GF-D8 (cell line): ENCODE measurements at places on chromosomes 2 and 18.

DNA sequence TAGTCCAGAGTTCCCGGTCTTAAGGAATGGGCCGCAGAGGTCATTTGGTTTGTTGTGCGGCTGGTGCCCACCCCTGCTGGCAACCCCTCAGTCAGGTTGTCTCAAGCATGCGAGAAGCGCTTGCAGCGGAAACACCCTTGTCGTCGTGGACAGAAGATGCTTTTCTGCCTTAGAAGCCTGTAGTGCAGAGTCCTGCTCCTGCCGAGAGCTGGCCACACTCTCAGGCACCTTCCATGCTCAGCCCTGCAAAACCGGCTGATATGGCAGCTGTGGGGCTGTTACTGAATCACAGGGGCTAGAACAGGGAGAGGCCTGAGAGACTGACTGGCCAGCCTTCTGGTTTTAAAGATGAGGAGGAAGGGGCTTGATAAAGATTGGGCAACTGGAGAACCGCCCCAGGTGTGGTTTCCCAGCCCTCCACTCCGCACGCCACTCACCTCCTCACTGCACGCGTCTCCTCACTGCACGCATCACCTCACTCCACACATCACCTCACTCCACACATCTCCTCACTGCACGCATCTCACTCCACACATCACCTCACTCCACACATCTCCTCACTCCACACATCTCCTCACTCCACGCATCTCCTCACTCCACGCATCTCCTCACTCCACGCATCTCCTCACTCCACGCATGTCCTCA lies 103.6 kb downstream of the USP40 start:
- no peak for DNase-seq

DNA sequence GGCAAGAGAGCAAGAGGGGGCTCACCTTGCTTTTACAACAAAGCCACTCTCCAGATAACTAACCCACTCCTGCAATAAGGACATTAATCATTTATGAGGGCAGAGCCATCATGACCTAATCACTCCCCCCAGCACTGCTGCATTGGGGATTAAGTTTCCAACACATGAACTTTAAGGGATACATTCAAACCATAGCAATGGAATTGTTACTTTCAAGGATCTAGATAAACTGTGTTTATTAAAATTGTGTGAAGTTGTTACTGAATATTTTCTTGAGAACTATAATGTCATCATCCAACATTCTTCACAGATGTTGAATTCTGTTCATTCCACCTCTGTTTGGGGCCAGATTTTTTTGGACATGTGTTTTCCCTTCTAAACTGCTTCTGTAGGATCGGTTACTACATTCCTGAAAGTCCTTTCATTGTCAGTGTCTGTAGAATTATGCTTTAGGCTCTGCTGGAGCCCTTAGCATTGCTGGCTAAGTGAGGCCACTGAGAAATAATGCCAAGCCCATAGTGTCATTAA lies 50.4 kb downstream of the SPATS2L start:
- no peak for DNase-seq

DNA sequence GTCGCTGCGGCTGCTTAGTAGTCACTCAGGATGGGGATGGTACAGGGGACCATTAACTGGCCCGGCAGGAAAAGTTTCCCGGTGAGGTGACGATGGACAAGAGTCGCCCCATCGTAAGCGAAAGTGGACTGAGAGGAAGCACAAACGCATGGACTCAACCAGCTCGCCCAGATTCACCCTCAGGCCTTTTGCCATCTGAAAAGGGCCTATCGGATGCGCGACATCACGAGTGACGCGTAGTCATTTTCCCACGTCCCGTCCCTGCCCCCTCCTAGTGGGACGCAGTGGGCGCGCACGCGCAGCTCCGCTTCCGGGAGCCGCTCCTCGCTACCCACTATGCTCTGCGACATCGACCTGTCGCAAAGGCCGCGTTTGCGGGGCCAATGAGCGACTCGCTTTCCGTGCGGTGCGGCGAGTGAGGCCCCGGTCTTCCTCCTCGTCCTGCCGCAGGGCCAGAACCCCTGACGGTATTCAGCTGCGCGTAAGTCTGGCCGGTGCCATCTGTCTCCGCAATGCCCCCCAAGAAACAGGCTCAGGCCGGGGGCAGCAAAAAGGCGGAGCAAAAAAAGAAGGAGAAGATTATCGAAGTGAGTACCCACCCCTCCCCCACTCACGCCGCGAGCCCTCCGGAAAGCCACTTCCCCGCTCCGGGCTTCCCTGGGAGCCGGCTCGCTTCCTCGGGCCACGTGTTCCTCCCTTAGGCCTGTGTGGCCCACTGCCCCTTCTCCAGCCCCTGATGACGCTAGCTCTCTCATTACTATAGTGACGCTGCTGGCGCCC lies at the start of gene ZC3H15:
Gene ZC3H15, plus strand, starts transcription at position 390 of the 780 bp plus-strand sequence. Its CDS starts 123 bp downstream, at position 513.
- DNase-seq: peak; percentile 91

DNA sequence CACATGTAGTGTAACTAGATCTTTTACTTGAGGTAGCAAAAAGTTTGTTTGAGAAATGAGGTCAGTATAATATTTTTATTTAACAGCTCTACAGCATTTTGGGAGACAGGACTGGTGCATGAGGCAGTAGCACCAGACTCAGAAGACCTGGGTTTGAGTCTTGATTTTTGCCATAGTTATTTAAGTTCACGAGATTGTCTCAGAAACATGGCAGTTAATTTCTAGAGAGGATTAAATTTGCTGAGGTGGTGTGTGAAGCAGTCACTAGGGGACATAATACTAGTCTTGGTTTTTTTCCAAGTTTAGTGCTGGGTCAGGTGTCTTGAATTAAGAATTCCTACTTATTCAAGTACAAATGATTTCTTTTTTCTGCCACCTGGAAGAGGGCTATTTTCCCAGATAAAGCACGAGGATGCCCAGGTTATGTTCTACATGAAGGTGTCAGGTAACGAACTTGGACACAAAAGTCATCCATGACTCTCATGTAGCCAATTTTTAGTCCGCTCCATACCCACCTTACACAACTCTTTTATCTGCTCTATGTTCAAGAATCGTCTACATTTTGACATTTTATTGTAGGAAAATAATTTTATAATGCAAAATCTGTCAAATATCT lies 1.4 kb downstream of the MARCHF7 start:
- DNase-seq: no peak

GRCh38 chr2:70514612-70515055 lies 39.0 kb downstream of the TGFA start:
- DNase-seq: no peak

GRCh38 chr2:180717588-180717987 lies 262.8 kb upstream of the UBE2E3 start:
- no peak for DNase-seq

- no peak for DNase-seq
Measured at GRCh38 chr18:317618-318017, 49.8 kb upstream of the THOC1 start.

- DNase-seq: no peak
Measured at GRCh38 chr2:72141032-72141645, 6.5 kb downstream of the CYP26B1 start.

GRCh38 chr2:23385351-23385747 lies 370 bp downstream of the KLHL29 start:
- no peak for DNase-seq

GRCh38 chr2:128057334-128057733 lies 29.5 kb upstream of the SAP130 start:
- no peak for DNase-seq

DNA sequence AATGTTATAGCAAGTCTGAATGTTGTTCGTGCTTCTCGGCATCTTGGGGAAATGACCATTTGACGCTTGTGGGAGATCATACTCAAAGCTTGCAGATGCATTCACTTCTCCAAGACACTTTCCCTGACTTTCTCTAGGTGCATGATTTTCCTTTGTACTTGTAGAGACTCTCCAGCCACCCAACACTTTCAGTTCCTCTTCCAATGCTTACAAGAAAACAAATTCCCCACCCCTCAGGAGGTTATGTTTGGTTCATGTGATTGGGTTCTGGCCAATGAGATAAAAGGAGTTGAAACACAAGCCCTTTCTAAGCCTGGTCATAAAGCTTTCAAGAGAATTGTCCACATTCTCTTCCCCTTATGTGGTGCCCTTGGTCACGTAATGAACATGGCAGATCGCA lies 156.3 kb downstream of the EPHA4 start:
- no peak for DNase-seq

- no peak for DNase-seq
Measured at GRCh38 chr18:35406666-35407065, 29.5 kb upstream of the ZNF396 start.

GRCh38 chr2:43265421-43265820 lies 39.0 kb upstream of the ZFP36L2 start:
- DNase-seq: no peak

DNA sequence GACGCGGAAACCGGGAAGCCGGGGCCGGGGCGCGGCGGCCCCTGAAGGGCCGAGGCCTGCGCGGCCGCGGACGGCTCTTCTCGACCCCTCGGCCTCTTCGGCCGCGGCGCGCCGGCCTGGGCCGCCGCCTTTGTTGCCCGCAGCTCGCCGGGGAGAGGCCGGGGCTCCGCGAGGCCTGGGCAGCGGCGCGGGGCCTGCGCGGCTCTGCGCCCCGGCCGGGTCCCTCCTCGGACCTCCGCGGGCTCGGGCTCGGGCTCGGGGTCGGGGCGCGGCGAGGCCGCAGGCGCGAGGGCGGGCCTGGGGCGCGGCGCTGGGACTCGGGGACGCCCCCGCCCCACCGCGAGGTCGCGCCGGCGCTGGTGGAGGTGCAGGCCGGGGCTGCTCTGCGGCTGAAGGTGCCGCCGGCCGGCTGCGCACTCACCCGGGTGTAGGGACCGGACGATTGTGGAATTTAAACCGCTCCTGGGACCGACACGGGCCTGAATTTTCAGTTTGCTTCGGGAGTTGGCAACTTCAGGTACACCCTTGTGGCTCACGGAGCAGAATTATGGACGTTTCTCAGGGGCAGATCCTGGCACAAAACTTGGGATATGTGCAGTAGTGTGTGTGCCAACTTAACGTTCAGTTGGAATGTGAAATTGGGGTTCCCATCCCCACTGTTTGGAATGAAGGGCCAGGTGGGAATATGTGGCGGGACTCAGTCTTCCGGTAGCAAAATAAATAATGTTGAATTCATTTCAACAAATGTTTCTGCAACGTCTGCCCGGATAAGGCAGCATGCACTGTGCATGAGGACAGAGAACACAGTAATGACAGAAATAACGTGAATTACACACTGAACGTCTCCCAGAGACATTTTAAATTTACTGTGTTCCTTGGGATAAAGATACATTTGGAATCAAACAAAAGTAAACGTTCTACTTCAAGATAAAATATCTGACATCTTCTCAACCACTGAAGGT lies 787 bp downstream of the SOCS6 start:
- DNase-seq: no peak

DNA sequence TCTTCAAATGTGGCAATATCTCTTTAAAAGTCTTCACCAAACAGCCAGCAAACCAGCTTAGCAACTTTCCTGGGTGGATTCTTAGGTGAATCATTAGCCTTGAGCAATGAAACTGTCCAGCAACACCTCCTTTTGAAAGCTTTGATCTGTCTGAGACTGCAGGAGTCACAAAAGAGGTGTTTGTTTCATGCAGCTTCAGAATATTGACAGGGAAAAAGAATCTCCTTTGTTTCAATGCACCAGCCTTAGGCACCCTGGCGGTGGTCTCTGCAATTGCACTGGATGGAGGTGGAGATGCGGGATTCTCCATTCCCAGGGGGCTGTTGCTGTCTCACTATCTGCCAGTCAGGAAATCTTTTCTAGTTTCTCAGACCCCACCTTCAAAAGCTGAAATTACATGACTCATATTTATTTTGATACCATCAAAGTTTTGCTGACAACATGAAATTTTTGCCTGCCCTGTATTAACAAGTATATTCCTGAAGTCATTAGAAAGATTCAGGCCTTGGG lies 76.0 kb upstream of the DSG1 start:
- DNase-seq: no peak

DNA sequence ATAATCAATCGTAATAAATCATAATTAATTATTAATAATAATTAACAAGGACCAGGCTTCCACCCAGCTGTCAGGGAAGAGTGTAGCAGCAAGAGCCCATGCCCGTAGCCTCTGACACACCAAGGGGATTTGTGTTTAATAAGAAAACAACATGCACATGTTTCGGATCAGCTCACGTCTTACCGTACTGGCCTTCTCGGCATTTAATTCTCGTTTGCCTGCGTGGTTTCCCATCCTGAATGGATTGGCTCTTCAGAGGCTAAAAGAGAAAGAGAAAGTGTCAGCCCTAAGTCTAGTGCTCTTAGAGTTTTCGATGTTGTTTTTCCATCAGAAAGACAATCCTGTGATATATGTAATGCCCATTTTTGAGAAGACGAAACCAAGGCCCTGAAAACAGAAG lies 27.6 kb downstream of the MBP start:
- no peak for DNase-seq

- DNase-seq: no peak
Measured at GRCh38 chr2:123086613-123087385, 938.3 kb upstream of the CNTNAP5 start.

DNA sequence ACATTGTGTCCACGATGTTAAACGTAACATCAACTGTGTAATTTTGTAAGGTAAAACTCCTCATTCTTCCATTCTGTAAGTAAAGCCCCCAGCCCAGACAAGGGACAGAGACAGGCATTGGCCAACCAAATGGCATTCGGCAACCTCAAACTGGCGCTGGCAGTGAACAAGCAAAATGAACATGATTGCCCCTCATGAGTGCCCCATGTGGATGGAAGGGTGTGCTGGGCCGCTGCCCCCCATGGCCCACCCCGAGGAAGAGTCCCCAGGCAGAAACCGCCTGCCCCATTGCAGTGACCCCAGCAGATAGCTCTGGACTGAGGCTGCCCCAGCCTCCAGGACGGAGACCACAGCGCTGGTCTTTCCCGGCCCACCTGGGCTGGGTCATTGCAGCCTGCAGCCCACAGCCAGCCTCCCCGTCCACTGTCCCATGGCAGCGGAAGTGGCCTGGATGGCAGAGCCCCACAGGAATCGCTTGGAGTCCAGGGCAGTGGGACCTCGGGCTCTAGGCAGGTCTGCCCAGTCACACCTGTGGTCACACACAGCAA lies 220.2 kb downstream of the HDAC4 start:
- DNase-seq: no peak

GRCh38 chr18:78918707-78919106 lies 60.9 kb upstream of the SALL3 start:
- DNase-seq: no peak
